ENCODE measurements at places on chromosomes 2 and 18. TPM values are rescaled to one million over a fixed set of nuclear protein-coding genes. Genes with fewer than 3 reads are reported as not detected.

DNA sequence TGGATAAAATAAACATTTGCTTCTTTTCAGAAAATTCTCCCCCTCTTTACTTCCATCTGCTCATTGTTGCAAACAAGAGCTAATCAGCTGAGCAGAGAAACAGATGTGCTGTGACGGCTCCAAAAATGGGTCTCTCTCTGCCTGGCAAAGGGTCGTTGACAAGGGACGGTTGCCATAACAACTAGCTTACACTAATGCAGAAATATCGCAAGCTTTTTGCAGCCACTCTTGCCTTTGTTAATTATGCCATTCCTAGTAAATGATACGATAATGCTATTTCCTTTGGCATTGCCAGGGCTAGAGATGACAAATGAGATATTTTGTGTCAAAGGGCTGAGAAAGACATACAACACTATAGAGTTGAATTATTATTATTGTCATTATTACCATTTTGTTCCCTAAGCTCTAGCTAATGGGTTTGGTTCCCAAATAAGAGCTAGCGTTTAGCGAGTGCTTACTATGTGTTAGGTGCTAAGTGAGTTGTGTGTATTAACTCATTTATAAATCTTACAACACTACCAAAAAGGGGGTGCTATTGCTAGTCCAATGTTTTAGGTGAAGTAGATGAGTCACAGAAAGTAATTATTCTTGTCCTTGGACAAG, 46.8 kb downstream of the MYO3B start:
- DNase-seq: no peak

DNA sequence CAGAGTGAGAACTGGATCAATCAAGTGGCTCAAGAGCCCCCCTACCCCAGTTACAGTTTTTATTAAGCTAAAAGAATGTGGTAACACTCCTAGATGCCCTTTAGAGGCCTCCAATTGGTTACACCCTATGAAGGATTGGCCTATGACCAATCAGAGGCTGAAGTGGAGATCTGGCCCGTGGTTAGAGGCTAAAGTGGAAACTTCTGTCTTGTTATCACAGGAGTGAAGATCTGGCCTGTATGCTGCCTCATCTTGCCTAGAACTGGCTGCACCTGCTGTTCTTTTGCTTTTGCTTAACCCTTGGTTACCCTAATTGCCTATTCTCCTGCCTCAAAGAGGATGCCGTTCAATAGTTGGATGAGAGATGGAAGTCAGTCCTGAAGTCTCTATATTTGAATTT, 100.1 kb upstream of the MAP2 start:
- no peak for DNase-seq

HAT1 gene
- total RNA-seq: 28.8 TPM

PRR30 gene
- total RNA-seq: not detected

Data from esophagus squamous epithelium (tissue), 5 donors.